Activated naive CD8-positive, alpha-beta T cell treated with anti-CD3 and anti-CD28 coated beads for 36 hours (primary cell): ENCODE measurements at places on chromosomes 16 and 17. TPM values are rescaled to one million over a fixed set of nuclear protein-coding genes. Genes with fewer than 3 reads are reported as not detected.

The TNFAIP1 gene
- 23.2 TPM for total RNA-seq

The PRKCB gene
- total RNA-seq, result 82.6 TPM

The CIITA gene
- 1.5 TPM for total RNA-seq

The ASB16 gene
- not detected for total RNA-seq

The TMEM88 gene
- total RNA-seq, result 4.2 TPM

The LRRC37A gene
- 1.7 TPM for total RNA-seq

The ZSCAN10 gene
- total RNA-seq, result not detected

The SLC26A11 gene
- total RNA-seq, result 2.3 TPM

The MAF gene
- 0.54 TPM for total RNA-seq

The MAPT gene
- total RNA-seq, result 0.88 TPM

The TNFRSF13B gene
- total RNA-seq, result 0.31 TPM

The HOXB5 gene
- not detected for total RNA-seq

The BRD7 gene
- 98.5 TPM for total RNA-seq

The NTN3 gene
- not detected for total RNA-seq

The DYNLRB2 gene
- not detected for total RNA-seq

The LLGL2 gene
- 5.0 TPM for total RNA-seq

The TPSG1 gene
- total RNA-seq, result not detected

The ALOX12 gene
- total RNA-seq, result not detected

The SLC13A2 gene
- not detected for total RNA-seq

The DOC2B gene
- total RNA-seq, result 0.08 TPM
